ENCODE measurements at places on chromosomes 1 and 21.

DNA sequence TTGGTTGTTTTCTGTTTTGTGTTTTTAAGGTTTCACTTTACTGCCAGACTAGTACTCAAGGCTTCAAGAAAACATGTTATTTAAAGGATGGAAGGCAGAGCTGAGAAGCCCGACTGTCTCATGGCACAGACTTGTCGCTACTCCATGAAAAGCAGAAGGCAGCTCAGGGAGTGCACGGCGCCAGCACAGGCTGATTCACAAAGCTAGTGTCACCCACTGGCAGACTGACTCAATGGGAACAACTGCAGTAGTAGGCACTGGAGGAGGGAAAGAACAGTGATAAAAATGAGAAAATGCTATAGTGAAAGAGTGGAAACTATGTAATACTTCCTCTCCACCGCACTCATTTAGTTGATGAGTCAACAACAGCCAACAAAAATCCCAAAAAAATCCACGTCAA is 14.7 kb downstream of the HSF2BP start:
- no peak for DNase-seq

DNA sequence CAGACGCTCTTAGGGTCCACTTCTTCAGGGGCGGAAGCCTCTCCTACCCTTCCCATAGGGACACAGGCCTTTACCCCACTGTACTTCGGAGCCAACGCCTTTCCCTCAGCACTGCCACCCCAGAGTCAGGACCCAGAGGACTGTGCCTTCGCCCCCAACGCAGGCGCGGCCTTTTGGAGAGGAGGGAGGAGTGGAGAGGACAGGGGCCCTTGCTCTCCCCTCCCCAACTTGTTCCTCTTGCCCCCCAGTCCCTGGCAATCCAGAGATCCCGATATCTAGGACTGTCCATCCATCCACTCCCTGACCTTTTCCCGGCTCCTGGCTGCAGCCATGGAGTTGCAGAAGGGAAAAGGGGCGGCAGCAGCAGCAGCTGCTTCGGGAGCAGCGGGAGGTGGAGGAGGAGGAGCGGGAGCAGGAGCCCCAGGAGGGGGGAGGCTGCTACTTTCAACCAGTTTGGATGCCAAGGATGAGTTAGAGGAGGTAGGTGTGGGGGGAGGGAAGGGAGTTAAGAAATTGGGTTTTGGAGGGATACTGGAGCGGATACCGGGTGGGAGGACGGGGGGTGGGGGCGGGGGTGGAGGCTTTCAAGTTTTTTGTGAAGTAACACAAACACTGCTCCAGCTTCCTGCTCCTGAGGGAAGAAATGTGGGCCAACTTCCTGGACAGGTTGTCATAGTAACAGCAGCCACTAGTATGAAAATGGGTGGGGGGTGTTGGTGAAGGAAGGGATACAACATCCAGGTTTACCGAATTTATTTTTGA is 636 bp downstream of the INTS3 start:
- peak; percentile 49 for DNase-seq

GRCh38 chr1:163870666-163871065 is 548.9 kb downstream of the NUF2 start:
- DNase-seq, result no peak

GRCh38 chr1:115413208-115413607 is 75.2 kb upstream of the NGF start:
- DNase-seq, result no peak

GRCh38 chr1:159892944-159893343 is 7.0 kb downstream of the CFAP45 start:
- no peak for DNase-seq

GRCh38 chr1:232837087-232837486 is 31.9 kb downstream of the MAP10 start:
- no peak for DNase-seq

- DNase-seq, result no peak
These were observed 35.9 kb downstream of the FHAD1 start for GRCh38 chr1:15282810-15283474.

DNA sequence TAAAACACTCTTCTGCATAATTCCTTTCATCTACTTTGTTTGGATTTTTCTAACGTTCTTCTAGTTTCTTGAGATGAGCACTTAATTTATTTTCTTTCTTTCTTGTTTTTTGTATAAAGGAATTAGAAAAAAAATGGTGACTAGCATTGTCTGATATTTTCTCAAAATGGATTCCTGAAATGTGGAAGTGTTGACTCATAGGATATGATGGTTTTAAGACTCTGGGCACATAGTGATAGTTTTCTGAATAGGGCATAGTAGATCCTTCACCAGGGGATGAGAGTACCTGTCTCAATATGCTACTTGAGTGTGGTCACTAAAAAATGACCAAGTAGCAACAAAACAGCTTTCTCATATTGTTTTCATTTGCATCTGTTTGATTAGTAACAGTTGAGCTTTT is 100.9 kb downstream of the PEX14 start:
- DNase-seq, result no peak

GRCh38 chr1:74195339-74195738 is 2.6 kb downstream of the LRRIQ3 start:
- DNase-seq, result no peak

DNA sequence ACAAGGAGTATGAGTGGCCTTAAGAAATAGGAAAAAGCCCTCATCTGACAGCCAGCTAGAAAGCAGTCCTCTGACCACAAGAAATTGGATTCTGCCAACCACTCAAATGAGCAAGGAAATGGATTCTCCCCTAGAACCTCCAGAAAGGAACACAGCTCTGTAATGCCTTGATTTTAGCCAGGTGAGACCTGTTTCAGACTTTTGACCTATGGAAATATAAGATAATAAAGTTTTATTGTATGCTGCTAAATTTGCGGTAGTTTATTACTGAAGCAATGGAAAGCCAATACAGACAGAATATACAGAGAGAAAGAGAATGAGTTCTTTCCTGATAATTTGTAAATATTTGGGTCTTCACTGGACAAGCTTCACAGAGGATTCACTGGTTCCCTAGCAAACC is 28.8 kb upstream of the SELE start:
- DNase-seq, result no peak

DNA sequence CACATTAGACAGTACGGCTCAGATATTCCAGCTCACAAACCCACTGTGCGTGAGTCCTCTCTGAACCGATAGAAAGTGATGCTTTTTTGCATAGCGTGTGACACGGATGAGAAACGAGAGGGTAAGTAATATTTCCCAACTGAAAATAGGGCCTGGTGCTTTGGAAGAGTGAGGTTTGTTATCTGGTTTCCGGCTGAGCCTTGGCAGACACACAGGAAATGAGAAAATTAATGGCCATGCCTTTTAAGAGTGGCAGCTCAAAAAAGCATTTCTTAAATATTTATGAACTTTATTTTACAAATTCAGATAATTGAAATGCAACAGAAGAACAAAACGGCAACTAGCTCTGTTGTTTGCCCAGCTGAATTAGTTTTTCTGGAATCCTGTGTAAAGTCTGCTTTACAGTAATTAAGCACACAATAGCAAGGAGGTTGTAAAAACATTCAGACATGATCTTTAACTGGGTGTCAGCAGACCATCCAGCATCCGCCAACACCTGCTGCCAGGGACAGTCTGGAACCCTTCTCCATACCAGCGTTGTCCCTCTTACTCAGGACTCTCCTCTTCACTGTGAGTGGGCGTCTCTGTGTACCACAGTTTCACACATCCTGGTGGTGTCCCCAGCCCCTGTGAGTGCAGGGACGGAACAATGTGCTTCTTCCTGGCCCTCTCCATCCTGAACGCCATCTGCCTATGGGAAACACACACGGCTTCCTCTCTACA is 155.4 kb downstream of the PGBD5 start:
- DNase-seq, result peak; percentile 49

DNA sequence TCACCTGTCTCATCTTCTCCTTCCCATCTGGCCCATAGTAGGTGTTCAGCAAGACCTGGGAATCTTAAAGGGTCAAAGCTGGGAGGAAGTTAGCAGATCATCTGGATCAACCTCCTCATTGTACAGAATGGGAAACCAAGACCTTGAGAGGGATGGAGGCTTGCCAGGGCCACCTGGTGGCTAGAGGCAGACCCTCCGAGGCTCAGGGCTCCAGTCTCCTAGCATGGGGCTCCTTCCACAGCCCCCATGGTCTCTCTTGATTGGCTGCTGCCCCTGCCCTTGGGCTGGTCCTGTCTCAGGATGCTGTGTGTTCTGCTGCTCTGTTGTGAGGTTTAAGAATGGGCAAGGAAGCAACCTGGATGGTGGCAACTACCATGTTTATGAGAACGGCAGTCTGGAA is 68.7 kb upstream of the CNTN2 start:
- DNase-seq, result no peak

GRCh38 chr1:59686170-59686569 is 128.6 kb upstream of the HOOK1 start:
- no peak for DNase-seq

DNA sequence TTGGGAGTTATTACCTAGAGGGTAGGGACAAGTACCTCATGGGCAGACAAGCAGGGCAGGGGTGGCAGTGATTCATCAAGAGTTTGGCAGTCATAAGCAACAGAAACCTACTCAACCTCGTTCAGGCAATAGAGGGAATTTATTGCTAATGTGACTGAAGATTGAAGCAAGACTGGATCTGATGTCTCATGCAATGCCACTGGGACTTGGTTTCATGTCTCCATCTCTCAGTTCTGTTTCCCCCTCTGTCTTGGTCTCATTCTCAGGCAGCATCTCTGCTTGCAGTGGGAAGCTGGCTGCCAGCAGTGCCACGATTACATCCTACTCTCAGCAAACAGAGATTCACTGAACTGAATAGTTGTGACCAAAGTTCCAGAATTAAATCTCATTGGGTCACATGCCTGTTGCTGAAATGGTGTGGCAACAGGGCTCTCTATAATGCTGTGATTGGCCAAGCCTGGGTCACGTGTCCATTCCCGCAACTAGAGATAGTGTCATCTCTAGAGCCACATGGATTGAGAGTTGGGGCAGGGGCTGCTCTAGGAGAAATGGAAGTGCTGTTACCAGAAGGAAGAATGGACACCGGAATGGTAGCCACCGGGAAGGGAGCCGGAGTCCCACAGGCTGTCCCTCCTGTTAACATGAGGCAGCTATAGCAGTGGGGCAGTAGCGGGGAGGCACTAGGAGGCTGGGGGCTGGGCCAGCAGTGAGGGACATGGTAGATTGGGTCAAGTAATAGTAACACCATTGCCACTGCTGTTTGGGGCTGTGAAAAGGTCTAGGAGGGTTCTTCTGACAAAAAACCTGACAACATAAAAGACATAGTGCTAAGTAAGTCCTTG is 3.9 kb upstream of the CDC42 start:
- peak; percentile 65 for DNase-seq

DNA sequence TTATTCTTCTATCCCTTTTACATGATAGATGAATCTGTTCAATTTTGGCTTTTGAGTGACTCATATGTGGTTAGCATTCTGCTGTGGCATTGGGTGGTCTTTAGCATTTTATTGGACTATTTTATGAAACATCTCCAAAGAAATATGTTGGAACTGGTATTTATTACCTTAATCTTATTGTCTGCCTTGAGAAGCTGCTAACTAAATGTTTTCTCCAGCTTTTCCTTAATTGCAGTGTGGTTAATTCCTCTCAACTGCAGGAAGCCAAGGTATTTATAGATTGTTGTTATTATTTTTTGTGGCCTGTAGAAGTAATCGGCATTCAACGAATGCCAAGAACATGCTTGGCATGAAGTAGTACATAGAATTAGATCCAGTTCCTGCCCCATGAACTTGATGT is 64.1 kb downstream of the NOS1AP start:
- DNase-seq, result no peak

GRCh38 chr1:158169105-158169504 is 11.6 kb upstream of the CD1D start:
- no peak for DNase-seq

DNA sequence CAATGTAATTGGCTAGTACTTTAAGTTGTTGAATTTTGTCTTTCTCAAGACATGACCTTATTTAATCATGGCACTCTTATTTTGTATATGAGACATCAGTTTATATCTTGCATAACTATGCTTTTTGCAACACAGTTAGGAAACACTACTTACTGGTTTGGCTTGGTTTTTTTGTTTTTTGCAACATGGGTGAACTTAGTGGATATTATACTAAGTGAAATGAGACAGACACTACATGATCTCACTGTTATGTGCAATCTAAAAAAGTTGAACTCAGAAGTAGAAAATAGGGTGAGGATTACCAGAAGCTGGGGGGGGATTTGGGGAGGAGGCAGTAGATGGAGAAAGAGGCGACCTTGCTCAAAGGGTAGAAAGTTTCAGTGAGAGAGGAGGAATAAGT is 132.1 kb downstream of the PLA2G4A start:
- DNase-seq, result no peak

- no peak for DNase-seq
These were observed 105.8 kb downstream of the KCNT2 start for GRCh38 chr1:196502437-196502836.

DNA sequence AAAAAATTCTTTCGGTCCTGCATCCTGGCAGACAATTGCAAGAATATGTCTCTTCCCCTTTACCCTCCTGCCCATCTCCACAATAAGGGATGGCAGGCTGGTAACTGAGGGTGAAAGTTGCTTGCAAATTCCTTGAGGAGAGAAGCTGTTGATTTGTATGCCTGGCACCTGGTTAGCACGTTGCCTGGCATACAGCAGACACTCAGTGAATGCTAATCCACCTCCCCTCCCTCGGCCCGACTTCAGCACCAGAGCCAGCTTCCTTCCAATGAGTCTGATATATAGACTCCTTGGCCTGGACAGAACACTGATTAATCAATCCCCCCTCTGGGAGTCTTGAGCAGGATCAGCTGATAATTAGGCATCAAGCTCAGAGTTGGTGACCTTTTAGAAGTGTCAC is 39.1 kb downstream of the KCNC4 start:
- no peak for DNase-seq

GRCh38 chr1:41638086-41639024 is 153.9 kb upstream of the EDN2 start:
- no peak for DNase-seq

DNA sequence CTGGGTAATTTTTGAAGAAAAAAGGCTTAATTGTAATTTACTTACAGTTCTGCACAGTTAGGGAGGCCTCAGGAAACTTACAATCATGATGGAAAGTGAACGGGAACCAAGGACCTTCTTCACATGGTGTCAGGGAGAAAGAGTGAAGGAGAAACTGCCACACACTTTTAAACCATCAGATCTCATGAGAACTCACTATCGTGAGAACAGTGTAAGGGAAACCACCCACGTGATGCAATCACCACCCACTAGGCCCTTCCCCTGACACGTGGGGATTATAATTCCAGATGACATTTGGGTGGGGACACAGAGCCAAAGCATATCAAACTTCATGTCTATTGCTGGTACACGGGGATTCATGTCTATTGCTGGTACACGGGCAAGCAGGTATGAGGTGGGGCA is 5.3 kb upstream of the SFT2D2 start:
- no peak for DNase-seq

- DNase-seq, result no peak
These were observed 24.0 kb upstream of the PLEKHM2 start for GRCh38 chr1:15660151-15660550.

DNA sequence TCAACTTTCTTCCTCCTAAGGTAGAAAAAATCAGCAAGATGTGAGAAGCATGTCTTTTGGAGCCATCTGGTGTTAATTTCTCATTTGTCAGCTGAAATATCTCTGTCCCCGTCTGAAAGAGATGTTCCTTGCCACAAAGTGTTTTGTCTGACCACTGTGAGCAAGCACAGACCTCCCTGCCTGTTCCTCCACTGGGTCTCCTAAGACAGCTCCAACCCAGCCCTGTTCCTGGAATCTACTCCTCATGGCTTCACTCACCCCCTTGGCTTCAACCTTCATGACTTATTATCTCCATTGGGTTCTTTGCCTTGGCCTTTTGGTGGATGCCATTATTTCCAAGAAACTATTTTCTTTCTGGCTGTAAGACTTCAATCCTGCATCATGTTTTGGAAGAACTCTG is 65.7 kb upstream of the CACHD1 start:
- no peak for DNase-seq

Measured in activated CD4-positive, alpha-beta T cell treated with anti-CD3 and anti-CD28 coated beads for 48 hours (primary cell).